Activated naive CD8-positive, alpha-beta T cell treated with anti-CD3 and anti-CD28 coated beads, Interleukin-2, amount 10 ng/mL, durations not matched to agents 7 days and 5 days (primary cell): ENCODE measurements at places on chromosomes 1 and 21. TPM values are rescaled to one million over a fixed set of nuclear protein-coding genes. Genes with fewer than 3 reads are reported as not detected.

GRCh38 chr1:172499636-172500141 is 33.3 kb upstream of the SUCO start:
- no peak for DNase-seq

GRCh38 chr21:42534421-42535378 is 21.0 kb downstream of the SLC37A1 start:
- DNase-seq: no peak

DNA sequence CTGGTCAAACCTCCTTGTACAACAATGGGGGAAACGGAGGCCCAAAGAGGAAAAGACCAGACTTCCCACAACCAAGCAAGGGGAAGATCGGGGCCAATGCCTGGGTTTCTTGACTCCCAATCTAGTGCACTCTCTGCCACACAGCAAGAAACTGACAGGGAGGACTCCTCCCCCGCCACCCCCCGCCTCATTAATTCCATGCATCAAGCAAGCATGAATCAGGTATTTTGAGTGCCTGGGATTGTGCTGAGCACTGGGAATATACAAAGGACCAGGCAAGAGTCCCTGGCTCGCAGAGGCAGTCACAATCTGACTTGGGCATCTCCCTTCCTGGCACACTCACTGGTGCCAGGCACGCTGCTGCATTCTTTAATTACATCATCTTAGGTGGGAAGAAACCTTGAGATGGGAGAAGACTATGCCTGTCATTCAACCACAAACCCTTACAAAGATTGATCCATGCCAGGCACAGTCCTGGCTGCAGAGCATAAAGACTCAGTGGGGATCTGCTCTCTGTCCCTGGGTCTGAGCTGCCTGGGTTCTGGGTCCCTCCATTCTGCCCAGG is 4.4 kb upstream of the KCNC4 start:
- no peak for DNase-seq

- DNase-seq: no peak
Observed at GRCh38 chr1:44031252-44032169, at the start of gene SLC6A9. SLC6A9 (minus strand) TSS chr1:44031462; CDS start chr1:44024277, 7,185 bp downstream.

- no peak for DNase-seq
Observed at GRCh38 chr1:157596384-157596783, 1.5 kb downstream of the FCRL4 start.

- DNase-seq: no peak
Observed at GRCh38 chr21:26743524-26743923, 101.7 kb downstream of the ADAMTS1 start.

The CAMSAP2 gene
- 1.2 TPM for total RNA-seq

The FRRS1 gene
- total RNA-seq: 4.6 TPM

The BATF3 gene
- total RNA-seq: 13.2 TPM

The MARK1 gene
- total RNA-seq: not detected
